ENCODE measurements at places on chromosomes 6 and 20. TPM values are rescaled to one million over a fixed set of nuclear protein-coding genes. Genes with fewer than 3 reads are reported as not detected.

Gene RREB1
- 39.3 TPM for total RNA-seq

Gene HLA-DQB1
- 11.1 TPM for total RNA-seq

Gene MYLK4
- 0.68 TPM for total RNA-seq

Gene ZNF391
- total RNA-seq: 1.6 TPM

Gene ARID1B
- 120 TPM for total RNA-seq

Gene TUBB2B
- total RNA-seq: 1.8 TPM

Gene FOXC1
- total RNA-seq: 103 TPM

GRCh38 chr6:73870907-73871306 lies 174.9 kb downstream of the CD109 start:
- H3K36me3 ChIP-seq: no peaks in the 10 kb centered on the region
- no peak overlapping the region for H3K27ac ChIP-seq
- DNase-seq: no peak
- no peak overlapping the region for H3K4me3 ChIP-seq
- no peaks in the 10 kb centered on the region for H3K27me3 ChIP-seq

DNA sequence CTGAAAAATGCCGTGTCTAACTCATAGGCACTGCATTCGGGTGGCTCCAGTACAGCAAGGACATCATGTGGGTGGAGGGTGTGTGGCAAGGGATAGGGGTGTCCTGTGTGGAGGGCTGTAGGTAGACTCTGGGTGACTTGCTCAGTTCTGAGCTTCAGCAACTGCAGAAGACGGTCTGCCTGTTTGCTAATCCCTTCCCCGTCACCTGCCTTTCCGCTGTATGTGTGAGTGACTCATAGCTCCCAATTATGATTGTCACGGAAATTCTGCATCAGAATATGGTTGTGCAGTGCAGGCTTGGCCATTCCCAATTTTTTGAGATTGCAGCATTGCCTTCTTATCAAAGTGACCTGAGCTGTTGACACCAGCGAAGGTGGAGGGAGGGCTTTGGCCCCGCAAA lies 174.3 kb downstream of the CDH4 start:
- no peaks in the 10 kb centered on the region for H3K36me3 ChIP-seq
- H3K4me3 ChIP-seq: no peak overlapping the region
- no peak for DNase-seq
- no peaks in the 10 kb centered on the region for H3K4me1 ChIP-seq

DNA sequence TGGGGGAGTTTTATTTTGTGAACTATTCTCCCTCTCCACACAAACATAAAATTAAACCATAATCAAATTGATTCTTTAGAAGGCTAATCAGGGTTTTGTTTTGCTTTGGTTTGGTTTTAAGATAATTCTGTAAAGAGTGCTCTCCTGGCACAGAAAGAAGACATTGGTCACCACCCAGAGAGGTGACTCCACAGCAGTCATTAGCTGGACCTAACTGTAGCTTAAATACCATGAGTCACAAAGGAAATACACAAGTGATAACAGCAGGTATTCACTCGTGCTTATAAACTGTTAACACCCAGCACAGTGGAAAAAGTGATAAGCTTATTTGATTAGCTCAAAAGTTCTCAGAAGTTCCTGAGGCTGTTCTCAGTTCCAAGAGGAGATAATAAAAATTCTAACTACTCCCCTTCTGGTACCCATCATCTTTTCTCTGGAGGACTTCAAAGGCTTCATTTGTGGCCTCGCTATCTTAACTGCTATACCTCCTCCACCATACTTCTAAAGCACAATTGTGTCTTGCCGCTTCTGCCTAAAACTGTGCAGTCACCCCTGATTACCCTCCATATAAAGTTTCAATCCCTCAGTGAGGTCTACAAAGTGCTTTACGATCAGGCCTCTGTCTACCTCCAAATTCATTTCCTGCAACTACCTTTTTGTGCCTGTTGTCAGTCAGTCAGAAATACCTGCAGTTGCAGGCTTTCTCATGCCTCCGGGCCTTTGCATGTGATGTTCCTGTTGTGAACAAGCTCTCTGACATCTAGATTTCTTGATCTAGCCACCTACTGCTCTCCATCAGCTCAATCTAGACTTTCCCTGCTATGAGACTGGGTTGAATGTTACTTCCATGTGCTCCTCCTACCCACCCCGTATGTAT lies 201.1 kb downstream of the SAMD5 start:
- H3K36me3 ChIP-seq: no peaks in the 10 kb centered on the region
- no peaks in the 10 kb centered on the region for H3K27me3 ChIP-seq
- H3K27ac ChIP-seq: no peak overlapping the region
- H3K4me3 ChIP-seq: no peak overlapping the region
- no peak for DNase-seq

- H3K4me1 ChIP-seq: no peaks in the 10 kb centered on the region
- H3K4me3 ChIP-seq: no peak overlapping the region
- no peak for DNase-seq
- no peaks in the 10 kb centered on the region for H3K36me3 ChIP-seq
- no peaks in the 10 kb centered on the region for H3K27me3 ChIP-seq
These were observed 87.5 kb downstream of the SH3BGRL2 start for GRCh38 chr6:79718509-79719247.

GRCh38 chr6:79874531-79875134 lies 72.7 kb downstream of the ELOVL4 start:
- no peak overlapping the region for H3K4me3 ChIP-seq
- no peak for DNase-seq
- peaks cover 4% of the 10 kb centered on the region for H3K4me1 ChIP-seq

GRCh38 chr6:71388068-71388744 lies 99.6 kb downstream of the OGFRL1 start:
- H3K27me3 ChIP-seq: no peaks in the 10 kb centered on the region
- no peaks in the 10 kb centered on the region for H3K36me3 ChIP-seq
- DNase-seq: no peak
- peaks cover 29% of the 10 kb centered on the region for H3K4me1 ChIP-seq
- H3K27ac ChIP-seq: no peak overlapping the region

GRCh38 chr6:7727086-7727945 lies 1.4 kb downstream of the BMP6 start:
- no peaks in the 10 kb centered on the region for H3K36me3 ChIP-seq
- peaks cover 13% of the 10 kb centered on the region for H3K27me3 ChIP-seq
- DNase-seq: no peak

DNA sequence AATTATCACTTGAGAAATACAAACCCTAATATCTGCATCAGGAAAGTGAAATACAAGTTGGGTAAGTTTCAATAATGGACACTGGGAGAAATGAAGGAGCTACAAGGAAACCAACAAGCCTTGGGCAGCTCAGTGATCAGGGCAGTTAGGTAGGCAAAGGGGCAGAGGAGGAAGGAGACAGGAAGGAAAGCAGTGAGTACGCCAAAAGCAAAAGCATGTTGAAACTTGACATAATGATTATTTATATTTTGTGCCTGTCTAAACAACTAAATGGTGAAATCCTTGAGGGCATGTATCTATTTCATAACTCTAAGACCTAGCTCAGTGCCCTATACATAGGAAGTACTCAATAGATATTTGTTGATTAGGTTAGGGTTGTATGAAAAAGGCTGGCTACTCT lies 23.3 kb downstream of the PXT1 start:
- peaks cover 5% of the 10 kb centered on the region for H3K4me1 ChIP-seq
- no peak overlapping the region for H3K4me3 ChIP-seq
- H3K27me3 ChIP-seq: no peaks in the 10 kb centered on the region
- no peak for DNase-seq
- no peaks in the 10 kb centered on the region for H3K36me3 ChIP-seq

Measured in thoracic aorta (tissue), 2 donors.